ENCODE measurements at places on chromosomes 7 and 10. TPM values are rescaled to one million over a fixed set of nuclear protein-coding genes. Genes with fewer than 3 reads are reported as not detected.

Gene SLC26A3
- not detected for total RNA-seq

Gene OPALIN
- not detected for total RNA-seq

DNA sequence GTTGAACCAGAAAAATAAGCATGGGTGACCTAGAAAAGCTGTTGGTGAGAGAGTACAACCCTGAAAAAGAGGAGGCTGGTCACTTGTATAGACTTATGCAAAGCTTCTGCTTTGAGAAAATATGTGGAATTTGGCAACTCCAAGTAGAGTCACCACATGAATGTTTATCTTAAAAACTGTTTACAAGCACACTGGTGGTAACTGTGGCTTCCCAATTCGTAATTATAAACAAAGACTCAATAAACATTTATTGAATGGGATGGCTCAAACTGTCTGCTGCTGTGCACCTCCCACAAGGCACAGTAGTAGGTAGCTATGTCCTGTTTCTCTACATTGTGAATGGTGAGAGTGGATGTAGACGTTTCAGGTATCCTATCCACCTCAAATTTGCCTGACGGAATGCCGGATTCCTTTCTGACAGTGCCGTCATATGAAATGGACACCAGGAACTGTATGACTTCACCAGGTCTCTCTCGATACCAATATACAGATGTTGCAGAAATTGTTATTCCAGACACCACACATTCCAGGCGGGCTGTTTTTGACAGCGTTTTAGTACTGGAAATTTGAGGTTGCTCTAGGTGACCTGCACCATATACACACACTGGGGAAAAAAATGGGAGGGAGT is 43.4 kb upstream of the TARP start:
- DNase-seq: no peak

DNA sequence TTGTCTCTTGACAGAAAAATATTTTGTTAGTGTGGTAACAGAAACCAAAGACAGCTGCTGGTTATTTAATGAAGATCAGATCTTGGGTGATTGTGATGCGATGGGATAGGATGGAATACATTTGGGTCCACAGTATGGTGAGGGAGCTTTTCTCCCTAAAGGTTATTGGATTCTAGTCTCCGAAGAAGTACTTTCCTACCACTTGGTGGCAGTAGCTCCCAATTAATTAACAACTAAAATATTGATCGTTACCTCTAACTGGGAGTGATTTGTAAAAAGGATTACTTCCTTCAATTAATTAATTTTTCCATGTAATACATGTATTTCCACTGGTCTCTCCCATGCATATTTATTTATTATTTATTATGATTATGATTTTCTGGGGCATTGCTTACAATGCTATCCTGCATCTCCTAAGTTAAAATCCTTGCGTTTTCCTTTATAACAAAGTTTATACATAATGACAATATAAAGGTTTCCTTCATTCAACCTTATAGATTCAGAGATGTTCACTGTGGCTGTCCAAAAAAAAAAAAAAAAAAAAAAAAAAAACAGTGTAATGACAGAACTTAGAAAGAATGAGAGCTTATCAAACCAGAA is 25.6 kb downstream of the TMEM196 start:
- DNase-seq: peak; percentile 52

DNA sequence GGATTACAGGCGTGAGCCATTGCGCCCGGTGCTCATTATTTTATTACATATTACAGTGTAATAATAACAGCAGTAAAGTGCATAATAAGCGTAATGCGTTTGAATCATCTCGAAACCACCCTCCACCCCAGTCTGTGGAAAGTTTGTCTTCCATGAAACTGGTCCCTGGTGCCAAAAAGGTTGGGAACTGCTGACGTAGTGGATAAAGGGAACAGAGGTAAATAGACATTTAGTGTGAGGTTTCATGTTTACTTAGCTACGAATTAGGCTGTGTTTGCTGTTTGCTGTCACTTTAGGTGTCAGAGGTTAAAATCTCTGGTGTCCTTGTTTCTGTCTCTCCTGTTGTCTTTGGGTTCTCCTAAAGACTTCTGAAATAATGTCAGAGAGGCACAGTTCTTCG is 60.3 kb upstream of the SLC39A12 start:
- DNase-seq: no peak

- peak; percentile 47 for DNase-seq
These were observed 72.2 kb downstream of the DAGLB start for GRCh38 chr7:6375348-6376101.

GRCh38 chr7:130274983-130275591 is 8.4 kb downstream of the CPA2 start:
- no peak for DNase-seq

DNA sequence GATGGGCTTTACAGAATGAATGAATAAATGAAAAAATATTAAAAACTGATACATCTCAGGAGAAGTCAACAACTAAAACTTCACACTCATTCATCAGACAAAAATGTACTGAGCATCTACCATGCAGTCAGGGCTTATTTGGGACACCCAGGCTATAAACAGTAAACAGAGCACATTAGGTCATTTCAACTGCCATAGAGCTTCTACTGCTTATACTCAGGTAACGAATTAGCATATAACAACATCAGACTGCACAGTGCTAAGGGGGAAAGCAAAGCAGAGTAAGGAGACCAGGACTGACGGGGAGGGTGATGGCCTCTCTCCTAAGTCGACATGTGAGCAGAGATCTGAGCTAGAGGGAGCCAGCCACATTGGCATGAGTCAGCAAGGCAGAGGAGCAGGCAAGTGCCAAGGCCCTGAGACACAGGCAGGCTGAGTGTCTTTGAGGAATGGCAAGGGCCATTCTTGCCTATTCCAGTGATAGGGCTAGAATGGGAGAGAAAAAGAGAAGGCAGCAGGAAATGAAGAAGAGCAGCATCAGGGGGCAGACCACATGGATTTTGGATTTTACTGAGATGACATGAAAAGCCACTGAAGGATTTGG is 528.9 kb downstream of the PARD3 start:
- DNase-seq: no peak

All from dermis blood vessel endothelial cell (primary cell).